ENCODE measurements at places on chromosomes 6 and 20.

DNA sequence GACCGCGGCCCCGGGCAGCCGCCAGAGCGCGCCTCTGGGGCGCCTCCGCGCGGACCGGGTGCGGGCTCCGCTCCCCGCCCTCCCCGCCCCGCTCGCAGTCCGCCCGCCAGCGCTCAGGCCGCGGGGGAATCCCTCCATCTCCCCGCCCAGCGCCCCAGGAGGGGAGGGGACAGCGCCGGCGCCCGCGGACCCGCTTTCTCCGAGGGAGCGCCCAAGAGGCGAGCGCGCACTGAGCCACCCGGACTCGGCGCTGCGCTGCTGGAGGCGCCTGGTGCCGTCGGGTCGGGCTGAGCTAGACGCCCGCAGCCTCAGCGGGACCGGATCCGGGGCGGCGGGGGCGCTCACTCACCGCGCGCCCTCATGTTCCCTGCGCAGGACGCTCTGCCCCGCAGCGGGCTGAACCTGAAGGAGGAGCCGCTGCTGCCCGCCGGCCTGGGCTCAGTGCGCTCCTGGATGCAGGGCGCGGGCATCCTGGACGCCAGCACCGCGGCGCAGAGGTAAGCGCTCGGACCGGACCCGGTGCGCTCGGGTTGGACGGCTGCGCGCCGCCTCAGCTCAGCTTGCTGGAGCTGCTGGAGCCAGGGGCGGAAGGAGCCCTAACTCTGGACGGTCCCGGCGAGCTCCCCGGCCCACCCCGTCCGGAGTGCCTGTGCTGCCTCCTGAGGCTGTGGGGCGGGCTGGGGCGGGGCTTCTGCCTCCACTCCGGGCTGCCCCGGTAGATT, 867 bp downstream of the EBF4 start:
- DNase-seq, result peak; percentile 71

- no peak for DNase-seq
Measured at GRCh38 chr6:17984812-17985670, 2.4 kb downstream of the KIF13A start.

GRCh38 chr20:16124491-16124890, 448.8 kb downstream of the KIF16B start:
- DNase-seq, result no peak

DNA sequence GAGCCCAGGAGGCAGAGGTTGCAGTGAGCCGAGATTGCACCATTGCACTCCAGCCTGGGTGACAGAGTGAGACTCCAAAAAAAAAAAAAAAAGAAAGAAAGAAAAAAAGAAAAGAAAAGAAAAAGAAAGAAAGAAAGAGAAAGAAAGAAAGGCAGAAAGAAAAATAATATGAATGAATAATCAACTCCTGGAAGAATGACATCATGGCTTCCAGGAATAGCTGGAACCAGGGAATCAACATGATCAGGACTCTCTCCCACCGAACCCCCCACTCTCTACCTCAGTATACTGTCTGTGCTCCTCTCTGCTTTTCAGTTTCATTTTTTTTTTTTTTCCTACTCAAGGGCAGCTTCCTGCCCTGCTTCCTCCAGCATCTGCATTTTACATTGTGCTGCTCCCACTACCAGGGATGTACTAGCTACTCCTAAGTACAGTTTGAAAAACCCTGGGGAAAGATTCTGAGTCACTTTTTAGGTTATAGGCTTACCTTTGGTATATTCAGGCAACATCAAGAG, 19.7 kb upstream of the MTCL3 start:
- no peak for DNase-seq

- DNase-seq, result no peak
Measured at GRCh38 chr6:70790483-70791224, 123.0 kb downstream of the SMAP1 start.

- no peak for DNase-seq
Measured at GRCh38 chr6:167700199-167700598, 126.5 kb upstream of the AFDN start.

DNA sequence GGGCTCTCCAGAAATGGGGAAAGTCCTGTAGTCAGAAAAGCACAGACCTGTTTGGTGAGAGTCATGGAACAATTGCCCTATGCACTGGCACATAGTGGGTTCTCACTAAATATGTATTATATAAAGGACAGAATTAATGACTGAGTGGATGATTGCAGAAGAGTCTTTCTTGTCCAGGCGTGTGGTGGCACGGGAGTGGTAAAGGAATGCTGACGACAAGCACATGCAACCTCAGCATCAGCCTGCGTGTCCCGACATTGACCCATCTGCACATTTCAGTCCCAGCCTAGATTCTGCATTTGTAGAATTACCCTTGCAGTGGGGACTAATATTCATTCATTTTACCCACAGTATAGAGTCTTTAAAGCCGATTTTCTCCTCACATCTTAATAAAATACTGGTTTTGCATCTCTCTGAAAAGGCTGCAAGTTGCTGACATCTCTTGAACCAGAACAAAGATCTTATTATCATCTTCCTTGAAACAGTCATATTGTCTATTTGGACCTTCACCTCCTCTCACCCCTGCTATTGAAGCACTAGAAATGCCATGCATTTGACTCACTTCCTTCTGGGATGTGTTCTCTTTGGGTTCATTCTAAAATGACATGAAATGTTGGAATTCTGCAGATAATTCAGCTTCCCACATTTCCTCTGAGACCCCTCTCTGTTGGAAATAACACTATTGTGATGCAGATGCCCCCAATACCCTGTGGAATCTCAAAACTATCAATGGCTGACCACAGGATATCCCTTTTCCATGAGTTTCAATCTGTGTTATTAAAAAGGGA, 883.6 kb upstream of the FLRT3 start:
- DNase-seq, result no peak

GRCh38 chr6:160420253-160420968, 72.2 kb downstream of the SLC22A3 start:
- no peak for DNase-seq

DNA sequence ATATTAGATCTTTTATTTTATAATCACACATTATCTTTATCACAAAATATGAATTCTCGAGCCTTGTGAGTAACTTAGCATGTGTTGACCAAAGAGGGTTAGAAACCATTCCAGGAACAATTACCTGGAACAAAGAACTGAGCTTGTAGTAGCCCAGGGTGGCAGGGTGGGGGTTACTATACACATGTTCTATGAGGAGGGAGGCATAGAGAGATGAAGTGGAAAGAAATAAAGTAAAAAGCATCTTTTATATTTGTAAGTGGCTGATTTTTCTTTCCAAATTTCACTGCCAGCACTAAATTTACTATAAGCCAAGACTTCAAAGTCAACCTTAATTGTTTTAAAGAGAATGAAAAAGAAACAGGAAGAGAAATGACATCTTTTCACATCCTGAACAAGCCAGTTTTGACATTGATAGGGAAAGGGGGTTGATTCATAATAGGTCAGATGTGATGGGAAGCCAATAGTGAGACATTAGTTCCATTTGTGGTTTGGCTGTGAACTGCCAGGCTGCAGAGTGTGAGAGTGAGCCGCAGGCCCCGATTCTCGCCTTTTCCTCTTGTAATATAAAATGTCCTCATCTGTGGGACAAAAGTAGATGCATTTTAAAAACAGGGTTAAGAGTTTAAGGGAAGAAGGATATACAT, 52.7 kb upstream of the MYB start:
- DNase-seq, result no peak

DNA sequence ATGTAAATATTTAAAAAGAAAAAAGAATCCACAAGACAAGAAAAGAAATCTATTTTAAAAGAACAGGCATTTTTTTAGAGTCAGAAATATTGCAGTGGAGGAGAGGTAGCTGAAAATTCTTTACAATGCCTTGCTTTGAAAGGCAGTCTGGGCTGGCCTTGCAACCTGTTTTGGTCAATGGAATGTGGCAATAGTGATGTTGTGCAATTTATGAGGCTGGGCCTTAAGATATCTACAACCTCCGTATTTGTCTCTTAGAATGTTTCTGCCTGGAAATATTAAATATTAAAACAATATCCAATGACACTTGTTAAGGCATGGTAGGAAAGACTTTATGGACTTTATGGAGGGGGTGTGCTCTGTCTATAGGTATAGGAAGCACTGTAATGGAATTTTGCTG, 14.8 kb upstream of the SCGN start:
- no peak for DNase-seq

DNA sequence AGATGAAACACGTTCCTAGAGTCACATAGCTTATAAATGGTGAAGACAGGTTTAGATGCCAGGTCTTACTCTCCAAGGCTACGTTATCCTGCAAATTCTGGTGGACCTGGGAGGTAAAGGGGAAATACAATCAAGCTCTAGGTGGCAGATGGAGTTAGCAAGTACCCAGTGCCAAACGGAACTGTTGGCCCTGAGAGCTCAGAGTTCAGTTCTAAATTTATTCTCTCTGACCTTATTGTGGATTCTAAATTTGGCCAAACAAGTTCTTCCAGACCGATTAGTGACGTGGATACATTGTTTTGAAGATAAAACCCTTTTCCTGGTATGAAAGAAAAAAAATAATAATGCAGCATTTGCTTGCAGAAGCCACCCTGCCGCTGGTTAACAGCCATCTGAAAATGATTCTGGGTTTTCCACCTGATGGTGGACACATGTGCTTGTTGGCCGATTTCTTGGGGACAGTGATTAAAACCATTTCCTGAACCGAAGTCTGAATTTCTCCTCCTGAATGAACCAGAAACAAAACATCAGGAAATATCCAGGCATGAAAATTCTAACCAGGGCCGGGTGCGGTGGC, 32.5 kb downstream of the RIPOR3 start:
- no peak for DNase-seq

DNA sequence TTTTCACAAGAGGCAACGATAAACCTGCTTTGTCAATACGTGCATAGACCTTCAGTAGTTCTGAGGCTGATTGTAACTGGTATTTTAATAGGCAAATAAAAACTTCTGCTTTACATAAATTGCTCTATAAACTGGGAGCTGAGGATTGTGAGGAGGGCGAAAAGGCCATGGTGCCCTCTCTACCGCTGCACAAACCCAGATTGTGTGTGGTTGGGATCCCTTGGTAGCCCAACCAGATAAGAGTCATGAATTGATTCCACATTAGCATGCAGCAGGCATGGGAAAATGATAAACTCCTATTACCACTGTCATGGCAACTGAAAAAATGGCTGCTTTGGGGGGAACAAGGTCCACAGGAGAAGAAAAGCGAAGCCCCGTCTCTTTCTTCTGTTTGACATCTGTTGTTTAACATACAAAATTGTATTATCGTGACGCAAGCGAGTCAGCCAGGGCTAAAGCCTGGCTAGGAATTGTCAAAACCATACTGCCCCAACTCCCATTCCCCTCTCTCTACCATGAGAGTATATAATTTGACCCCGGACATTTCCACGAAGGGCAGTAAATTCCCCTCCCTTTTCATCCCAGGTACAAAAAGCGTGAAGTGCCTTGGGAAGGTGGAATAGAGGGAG, 157.8 kb upstream of the SALL4 start:
- DNase-seq, result no peak

GRCh38 chr20:15921930-15922329, 651.3 kb downstream of the KIF16B start:
- no peak for DNase-seq

GRCh38 chr6:114389111-114389510, 46.3 kb upstream of the HS3ST5 start:
- no peak for DNase-seq

- no peak for DNase-seq
Measured at GRCh38 chr6:148431413-148431812, 88.8 kb downstream of the SASH1 start.

- no peak for DNase-seq
Measured at GRCh38 chr20:10848810-10849370, 175.1 kb upstream of the JAG1 start.

DNA sequence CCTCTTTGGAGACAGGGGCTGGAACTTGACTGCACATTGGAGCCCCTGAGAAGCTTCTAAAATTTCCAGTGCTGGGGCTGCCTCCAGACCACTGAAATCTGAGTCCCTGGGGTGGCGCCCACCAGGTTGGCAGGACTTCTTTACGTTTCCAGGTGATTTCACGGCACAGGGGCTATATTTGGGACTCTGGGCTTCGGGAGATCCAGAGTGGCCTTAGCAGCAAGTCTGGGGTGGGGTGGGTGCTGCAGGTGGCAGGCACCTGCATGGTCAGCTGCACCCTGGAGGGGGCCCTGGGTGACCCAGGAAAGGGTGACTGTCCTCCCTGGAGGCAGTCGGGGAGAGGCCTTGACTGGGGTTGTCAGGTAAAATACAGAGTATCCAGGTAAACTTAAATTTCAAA, 135.5 kb upstream of the PHACTR3 start:
- DNase-seq, result no peak

DNA sequence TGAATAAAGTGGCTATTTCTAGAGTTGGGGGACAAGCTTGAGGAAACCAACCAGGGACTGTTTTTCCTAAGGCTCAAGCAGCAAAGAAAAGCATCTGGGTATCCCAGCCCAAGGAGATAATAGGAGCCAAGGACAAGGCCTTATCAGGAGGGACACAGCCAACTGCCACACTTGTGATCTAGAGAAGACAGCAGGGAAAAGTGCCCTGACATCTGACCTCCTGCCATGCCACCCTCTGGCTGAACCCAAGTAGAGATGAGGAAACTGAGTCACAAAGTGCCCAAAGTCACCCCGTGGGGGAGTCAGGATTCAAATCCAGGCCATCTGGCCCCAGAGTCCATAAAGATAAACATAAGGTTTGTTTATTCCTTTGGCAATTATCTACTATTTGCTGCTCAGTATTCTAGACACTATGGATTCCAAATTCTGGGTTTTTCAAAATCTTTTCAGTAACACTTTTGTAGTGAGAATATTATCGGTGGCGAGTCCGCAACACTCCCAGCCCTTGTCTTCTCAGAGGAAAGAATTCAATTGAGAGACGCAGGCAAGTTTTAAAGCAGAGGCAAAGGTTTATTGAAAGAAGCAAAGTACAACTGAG, 3.5 kb upstream of the LBP start:
- DNase-seq, result no peak

GRCh38 chr20:19757487-19758132, 448 bp upstream of the RIN2 start:
- DNase-seq, result peak; percentile 99
